ENCODE measurements at places on chromosomes 13 and 19.

DNA sequence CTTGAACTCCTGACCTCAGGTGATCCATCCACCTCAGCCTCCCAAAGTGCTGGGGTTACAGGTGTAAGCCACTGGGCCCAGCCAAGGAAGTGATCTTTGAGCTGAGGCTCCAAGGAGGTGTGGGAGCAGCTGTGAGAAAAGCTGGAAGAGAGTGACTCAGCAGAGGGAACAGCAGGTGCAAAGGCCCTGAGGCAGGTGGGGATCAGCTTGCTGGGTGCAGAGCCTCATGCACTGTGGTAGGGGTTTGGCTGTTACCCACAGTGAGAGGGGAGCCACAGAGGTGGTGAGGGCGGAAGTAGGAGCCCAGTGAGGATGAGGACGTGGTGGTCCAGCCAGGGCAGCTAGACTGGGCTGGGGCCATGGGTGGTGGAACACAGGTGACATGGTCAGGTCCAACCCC is 6.5 kb downstream of the NPAS1 start:
- DNase-seq, result no peak

DNA sequence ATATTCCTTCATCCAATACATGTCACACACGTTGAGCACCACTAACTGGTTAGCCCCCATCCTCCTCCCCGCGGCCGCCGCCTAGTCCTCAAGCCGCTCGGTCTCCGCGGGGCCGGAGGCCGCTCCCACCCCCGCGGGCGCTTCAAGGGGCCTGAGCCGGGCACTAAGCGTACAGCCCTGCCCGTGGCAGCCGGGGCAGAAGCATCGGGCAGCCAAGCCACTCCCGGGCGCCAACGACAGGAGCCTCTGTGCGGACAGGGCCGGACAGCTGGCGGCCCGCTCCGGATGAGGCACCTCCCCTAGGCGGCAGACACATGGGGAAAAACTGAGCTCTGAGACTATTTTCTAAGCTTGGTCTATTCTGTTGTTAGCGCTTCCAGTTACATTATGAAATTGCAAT is 2.8 kb upstream of the ZNF543 start:
- peak; percentile 43 for DNase-seq

DNA sequence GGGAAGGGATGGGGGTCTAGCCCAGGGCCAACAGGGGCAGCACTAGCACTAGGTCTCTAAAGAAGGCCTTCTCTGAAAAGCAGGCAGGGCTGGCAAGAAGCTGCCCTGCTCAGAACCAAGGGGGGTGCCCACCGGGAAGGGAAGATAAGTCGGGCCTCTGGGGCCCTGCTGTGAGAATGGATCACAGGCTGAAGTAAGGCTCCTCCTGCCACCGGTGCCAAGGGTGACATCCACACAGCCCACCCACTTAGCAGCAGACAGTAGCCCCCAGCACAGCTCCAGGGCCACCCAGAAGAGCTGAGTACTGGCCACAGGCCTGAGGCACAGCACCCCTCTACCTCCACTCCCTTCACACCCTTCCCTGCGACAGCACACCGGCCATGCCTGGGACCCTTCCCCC is 5.9 kb downstream of the ELL start:
- DNase-seq, result no peak

GRCh38 chr19:23033721-23034120 is 30.7 kb upstream of the ZNF728 start:
- no peak for DNase-seq

- DNase-seq, result no peak
Observed at GRCh38 chr19:13797870-13798269, 2.6 kb downstream of the ZSWIM4 start.

- no peak for DNase-seq
Observed at GRCh38 chr19:16001481-16002312, 52.9 kb downstream of the OR10H4 start.

- DNase-seq, result no peak
Observed at GRCh38 chr13:100883453-100883852, 208.9 kb upstream of the TMTC4 start.

DNA sequence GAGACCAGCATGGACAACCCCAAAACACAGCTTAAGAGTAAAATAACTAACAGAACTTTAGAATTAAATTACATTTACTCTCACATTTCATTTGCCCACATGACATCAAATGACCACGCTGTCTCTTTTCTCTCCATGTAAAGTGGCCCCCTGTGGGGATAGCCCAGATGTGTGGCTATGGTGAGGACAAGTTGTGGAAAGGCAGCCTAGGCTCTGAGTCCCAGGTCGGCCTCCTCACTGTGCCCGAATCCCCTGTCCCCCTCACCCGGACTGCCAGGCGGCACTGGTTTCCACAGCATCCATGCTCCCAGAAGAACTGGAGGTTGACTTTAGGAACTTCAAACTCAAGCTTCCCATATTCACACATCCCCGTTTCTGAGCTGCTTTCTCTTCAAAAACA is 111.8 kb upstream of the UQCRFS1 start:
- DNase-seq, result no peak

DNA sequence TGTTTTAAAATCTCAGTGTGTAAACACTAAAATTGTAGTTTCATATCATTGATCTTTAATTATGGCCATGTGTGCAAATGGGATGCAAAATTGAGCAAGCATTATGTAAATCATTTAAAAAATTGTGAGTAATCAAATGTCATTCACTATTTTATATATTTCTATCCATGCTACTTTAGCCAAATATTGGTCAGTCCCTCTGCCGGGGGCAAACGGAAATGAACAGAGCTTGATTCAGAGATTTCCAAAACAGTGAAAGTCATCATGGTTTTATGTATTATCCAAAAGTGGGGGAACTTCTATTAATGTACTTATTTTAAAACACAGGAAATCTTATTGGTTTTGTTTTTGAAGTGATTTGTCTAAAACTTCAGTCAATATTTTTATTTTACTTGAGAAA is 219.1 kb downstream of the IRS2 start:
- no peak for DNase-seq

DNA sequence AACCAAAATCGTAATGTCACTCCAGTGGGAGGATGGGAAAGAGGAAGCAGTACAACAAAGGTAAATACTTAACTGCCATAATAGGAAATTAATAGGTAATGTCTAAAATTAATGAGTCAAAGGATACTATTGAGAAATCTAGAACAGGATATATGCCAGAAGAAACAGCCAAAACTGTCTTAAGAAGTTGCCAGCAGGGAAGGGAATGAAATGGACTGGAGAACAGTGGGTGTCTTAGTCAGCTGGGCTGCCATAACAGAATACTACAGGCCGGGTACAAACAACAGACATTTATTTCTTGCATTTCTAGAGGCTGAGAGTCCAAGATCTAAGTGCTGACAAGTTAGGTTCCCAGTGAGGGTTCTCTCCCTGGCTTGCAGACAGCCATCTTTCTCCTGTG is 40.3 kb upstream of the IPO5 start:
- DNase-seq, result no peak

DNA sequence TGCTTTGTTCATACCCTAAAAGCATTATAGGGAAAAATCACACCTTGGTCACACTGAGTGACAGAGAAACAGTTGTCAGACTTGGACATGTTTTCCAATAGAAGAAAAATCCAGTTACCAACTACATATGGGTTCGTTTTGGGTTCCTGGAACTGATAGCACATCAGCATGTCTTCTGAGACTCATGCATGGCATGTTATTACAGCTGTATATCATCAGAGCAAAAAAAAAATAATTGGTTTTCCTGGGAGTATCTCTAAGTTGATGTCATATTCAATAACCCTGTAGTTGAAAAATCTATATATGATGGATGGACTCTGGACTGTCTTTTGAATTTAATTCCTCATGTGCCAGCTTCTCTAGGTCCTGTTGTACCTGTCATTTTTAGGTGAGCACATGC is 211.6 kb downstream of the DNAJC15 start:
- no peak for DNase-seq

DNA sequence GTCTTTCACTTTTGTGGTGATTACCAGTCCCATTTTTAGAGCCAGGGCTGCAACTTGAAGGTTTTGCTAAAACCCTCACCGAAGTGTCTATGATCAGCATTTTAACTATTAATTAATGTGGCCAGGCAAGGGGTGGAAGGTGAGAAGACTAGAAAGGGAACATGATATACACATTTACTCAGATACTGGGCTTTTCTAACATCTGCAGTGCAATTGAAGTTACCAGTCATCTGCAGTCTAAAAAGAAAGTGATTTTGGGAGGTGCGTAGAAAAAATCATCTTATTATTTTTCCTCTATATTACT is 481 bp downstream of the ALOX5AP start:
- no peak for DNase-seq

DNA sequence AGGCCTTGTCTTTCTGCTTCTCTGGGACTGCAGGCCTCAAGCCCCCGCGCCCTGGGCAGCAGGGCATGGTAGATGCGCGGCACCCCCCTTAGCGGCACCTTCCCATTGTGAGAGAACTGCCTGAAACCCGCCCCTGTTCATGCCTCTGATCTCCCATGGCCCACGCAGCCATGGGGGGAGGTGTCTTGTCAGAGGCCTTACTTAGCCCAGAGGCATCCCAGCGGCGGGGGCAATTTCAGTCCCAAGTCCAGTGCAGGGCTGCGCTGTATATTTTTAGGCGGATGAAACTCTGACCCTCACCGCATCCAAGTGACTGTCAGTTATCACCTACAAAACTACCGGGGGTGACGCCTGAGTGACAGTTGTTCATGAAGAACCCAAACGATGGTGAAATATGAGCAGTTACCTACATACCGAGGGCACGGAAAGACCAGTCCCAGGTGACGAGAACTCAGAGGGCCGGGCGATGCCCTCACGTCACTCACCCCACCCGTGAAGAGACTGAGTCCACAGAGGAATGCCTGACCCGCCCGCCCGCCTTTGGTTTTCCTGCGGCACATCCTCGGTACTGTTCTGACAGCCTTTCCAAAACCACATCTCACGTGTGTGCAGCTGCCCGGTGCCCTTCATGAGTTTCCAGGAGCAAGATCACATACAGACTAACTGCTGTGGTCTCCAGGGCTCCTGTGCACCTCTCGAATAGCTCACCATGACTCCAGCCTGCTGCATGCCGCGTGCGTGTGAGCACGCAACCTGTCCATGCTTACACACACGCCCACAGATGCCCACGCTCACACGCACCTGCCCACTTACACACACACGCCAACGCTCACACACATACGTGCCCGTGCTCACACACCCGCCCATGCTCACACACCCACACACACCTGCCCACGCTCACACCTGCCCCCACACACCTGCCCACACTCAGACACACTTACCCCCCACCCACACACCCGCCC is 14.4 kb downstream of the IL17D start:
- DNase-seq, result no peak

- DNase-seq, result no peak
Observed at GRCh38 chr13:33611121-33611805, 206.7 kb upstream of the RFC3 start.

DNA sequence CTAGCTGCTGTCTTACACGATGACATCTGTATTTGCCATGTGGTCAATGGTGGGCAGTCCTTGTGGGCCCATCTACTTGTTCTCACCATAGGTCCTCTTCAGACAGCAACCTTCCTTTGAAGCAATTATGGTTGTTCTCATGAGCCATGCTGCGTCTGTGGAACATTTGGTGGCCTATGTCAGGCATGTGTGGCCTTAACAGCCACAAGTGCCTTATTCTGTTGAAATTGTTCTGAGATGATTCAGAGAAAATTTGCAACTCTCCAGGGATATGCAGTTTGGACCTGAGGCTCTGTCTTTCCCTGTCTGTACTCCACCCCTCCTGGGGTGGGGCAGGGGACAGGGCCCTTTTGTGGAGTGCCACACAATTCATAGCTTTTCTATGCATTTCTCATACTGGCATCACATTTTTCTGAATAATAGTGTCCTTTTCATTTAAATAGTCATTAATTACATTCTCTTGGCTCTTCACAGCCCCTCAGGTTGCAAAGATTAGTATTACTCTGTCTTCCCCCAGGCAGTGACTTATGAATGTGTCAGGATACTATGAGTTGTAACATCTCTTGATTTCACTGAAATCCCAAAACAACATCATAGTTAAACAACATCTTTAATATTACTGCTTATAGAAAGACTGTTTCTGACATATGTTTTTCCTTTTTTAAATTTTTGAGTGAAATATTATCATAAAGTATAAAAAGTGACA is 102.1 kb downstream of the ITGBL1 start:
- no peak for DNase-seq

DNA sequence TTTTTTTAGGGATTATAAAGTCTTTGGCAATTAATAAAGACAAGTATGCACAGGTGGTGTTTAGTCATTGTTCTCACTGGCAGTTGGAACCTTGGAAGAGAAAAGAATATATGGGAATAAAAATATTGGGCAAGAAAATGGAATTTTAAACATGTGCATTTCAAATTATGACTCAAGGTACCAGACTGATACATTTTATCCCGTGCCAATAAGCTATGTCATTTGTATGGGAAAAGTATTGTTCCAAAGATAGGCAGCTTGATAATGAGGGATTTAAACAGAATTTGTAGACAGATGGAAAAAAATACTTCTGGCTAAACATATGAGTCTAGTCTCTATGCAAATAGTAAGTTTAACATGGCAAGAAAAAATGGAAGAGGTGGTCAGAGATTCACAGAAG is 169.5 kb upstream of the UFM1 start:
- no peak for DNase-seq

- no peak for DNase-seq
Observed at GRCh38 chr13:25946321-25946720, 105.5 kb downstream of the SHISA2 start.

DNA sequence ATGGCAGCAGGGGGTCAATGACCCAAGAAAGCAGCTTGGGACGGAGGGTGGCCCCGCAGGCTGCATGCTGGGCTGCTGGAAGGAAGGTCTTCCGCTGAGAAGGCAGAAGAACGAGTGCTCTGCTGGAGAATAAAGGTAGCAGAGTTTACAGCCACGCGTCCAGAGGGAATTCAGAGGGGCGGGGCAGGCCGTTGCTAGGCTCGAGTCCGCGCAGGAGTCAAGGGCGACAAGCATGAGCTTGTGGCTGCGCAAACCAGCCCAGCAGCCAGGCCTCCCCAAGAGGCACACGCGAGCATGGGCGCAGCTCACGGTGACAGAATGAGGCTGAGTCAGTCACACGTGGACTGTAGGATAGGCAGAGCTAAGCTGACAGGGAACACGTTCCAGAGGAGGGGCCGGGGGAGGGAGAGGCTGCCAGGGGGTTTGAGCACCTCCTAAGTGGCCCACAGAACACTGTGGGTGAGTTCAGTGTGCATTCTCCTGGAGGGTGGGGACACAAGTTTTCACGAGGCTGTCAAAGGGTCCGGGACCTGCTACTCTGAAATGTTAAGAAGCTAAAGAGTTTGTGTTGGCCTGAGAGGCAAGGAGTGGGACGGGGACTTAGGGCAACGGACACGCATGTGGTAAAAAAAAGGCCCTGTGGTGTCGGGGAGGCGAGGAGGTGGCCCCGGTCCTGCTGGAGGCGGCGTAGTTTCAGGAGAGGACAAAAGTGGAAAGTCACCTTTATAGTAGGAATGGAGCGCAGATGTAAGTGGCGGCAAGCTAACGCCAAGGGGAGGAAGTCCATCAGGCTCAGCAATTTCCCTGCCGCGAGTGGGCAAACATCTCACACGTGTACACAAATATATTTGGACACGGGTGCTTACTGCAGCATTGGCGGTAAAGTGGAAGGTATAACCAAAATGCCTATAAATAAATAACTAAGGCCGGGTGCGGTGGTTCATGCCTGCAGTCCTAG is 17.7 kb downstream of the RFX2 start:
- DNase-seq, result peak; percentile 77

- DNase-seq, result no peak
Observed at GRCh38 chr13:50286324-50286723, 271.1 kb downstream of the KCNRG start.

- no peak for DNase-seq
Observed at GRCh38 chr19:16068696-16069259, 7.5 kb upstream of the TPM4 start.

Measured in ELF-1 (cell line).